ENCODE measurements at places on chromosomes 12 and 14. TPM values are rescaled to one million over a fixed set of nuclear protein-coding genes. Genes with fewer than 3 reads are reported as not detected.

GRCh38 chr12:47207340-47207717 is 127.6 kb upstream of the AMIGO2 start:
- H3K4me1 ChIP-seq: no peaks in the 10 kb centered on the region
- no peak overlapping the region for H3K27ac ChIP-seq
- no peak overlapping the region for H3K4me3 ChIP-seq
- no peak for DNase-seq
- no peaks in the 10 kb centered on the region for H3K27me3 ChIP-seq

The ADAM20 gene
- total RNA-seq: 0.71 TPM

The C14orf39 gene
- 4.4 TPM for total RNA-seq

DNA sequence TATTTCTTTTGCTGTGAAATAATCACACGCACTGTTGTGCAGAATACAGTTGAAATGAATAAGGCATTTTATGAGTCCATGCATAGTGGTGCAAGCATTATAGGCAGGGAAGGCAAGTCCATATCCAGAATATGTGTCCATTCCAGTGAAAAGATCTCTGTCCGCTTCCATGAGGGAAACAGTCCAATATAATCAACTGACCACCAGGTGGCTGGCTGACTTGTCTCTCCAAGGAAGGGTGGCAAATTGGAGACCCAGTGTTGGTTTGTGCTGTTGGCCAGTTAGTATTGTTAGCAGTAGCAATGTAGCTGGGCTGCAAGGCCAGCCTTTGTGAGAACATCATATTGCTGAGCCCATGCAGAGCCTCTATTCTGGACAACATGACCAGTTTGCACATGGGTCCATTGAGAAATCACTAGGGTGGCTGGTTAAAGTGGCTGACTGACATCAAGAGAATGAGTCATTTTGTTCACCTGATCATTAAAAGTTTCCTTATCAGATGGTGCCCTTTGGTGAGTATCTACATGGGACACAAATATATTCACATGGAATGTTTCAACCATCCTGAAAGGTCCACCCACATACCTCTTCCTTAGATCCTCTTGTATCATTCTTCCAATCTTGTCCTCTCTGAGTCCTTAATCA is 17.3 kb upstream of the YAF2 start:
- H3K27ac ChIP-seq: no peak overlapping the region
- H3K27me3 ChIP-seq: no peaks in the 10 kb centered on the region
- no peaks in the 10 kb centered on the region for H3K36me3 ChIP-seq
- H3K4me1 ChIP-seq: no peaks in the 10 kb centered on the region
- H3K4me3 ChIP-seq: no peak overlapping the region

The GPR65 gene
- total RNA-seq: 0.32 TPM

The OR4Q3 gene
- total RNA-seq: not detected
